Activated naive CD8-positive, alpha-beta T cell treated with anti-CD3 and anti-CD28 coated beads, Interleukin-2, amount 10 ng/mL, durations not matched to agents 7 days and 5 days (primary cell): ENCODE measurements at places on chromosomes 16 and 17.

GRCh38 chr16:4646773-4647643 is 22.4 kb downstream of the MGRN1 start:
- no peak for DNase-seq

GRCh38 chr17:9928601-9929333 is 23.7 kb upstream of the RCVRN start:
- DNase-seq, result no peak

DNA sequence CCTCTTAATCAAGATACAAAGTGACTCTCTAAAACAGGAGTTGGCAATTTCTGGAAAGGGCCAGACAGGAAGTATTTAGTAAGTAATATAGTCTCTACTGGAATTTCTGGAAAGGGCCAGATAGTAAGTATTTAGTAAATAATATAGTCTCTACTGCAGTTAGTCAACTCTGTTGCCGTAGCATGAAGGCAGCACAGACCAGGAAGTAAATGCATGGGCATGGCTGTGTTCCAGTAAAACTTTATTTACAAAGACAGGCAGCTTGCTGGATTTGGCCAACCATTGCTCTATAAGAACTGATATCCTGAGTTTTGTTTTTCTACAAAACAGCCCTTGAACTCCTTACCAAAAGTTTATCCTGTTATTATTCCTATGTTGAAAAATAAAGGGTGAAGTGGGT is 16.9 kb downstream of the LDAF1 start:
- DNase-seq, result no peak

DNA sequence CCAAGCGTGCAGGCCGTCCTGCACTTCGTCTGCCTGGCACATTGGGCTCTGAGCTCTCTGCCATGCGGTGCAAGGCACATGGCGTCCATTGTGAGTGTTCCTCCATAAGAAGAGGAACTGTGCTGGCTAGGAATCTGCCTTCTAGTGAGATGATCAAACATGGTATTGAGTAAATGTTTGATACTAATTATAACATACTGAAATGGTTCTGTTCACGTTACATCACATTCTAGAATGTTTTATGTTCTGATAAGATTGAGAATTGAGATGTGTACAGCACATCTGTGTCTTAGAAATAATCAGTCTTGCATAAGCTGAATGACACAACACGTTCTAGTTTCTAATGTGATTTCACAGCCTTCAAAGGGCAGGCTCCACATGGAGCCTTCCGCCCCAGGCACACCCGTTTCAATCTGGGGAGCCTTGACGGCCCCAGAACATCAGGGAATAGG is 42.9 kb downstream of the USP10 start:
- DNase-seq, result no peak

GRCh38 chr17:66351033-66351432 is 48.6 kb downstream of the PRKCA start:
- no peak for DNase-seq

DNA sequence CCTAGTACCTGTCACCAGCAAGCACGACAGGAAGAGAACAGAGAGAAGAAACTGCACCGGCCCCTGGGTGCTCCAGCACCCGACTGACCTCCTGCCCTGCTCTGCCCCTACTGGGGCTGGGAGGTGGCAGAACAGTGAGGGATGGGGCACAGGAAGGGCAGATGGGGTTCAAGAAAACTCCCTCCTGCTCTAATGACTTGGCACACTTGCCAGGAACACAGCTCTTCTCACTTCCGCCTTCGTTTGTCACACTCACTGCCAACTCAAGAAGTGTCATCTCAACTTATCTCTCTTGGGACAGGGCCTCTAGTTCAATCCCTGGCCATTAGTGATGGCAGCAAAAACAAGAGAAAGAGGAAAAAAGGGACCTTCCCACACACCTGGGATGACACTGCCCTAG is 42.7 kb upstream of the ICAM2 start:
- DNase-seq, result no peak

DNA sequence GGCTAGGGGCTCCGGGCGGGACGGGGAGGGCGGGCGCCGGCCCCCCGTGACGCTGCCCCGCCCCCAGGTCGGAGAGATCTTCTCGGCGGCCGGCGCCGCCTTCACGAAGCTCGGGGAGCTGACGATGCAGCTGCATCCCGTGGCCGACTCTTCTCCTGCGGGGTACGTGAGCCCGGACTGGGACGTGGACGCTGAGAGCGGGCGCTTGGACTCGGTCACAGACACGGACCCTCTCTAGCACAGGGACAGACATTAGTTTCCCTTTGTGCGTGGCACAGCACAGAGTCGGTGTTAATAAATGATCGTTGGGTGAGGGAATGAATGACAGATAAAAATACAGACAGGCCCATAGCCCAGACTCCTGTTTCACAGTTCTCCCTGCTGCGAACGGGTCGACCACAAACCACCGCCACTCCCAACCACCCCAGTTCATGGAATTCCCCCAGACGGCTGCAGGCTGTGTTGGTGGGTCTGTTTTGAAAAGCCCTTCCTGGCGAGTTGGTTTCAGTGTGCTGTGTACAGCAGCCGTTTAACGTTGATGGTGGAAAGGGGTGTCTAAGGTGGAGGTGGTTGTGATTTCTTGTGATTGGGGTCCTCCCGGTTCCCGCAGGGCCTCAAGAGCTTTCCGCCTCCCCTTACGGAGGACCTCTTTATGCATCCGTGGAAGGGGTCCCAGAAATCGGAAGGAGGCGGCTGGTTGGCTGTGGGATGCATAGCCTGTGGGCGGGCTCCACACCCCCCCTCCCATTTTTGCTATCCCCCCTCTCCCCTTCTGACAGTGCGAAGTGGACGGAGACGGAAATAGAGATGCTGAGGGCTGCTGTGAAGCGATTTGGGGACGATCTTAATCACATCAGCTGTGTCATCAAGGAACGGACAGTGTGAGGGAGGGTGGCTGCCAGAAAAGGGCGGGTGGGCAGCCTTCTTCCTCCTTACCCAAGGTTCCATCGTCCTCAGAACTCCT is 2.9 kb downstream of the RNASEK start:
- DNase-seq, result peak; percentile 75

GRCh38 chr16:53583401-53583800 is 80.4 kb upstream of the AKTIP start:
- DNase-seq, result no peak

GRCh38 chr16:22356930-22357634 is 17.3 kb downstream of the CDR2 start:
- DNase-seq, result no peak

DNA sequence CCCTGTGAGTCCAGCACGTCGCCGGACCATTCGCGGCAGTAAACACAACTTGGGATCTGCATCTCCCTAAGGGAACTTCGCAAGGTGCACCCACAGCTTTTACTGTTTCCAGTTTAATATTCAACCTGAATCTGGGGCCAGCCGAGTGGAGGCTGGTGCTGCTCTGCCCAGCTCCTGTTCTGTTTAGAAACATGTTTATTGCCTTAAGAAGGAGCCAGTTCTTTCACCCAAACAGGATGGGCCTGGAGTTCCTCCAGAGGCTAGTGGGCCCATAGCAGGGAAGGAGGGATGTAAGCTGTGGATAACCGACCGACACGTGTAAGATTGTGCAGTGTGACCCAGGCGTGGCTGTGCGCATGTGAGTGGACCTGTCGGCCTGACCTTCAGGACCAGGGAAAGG is 17.4 kb downstream of the TBC1D24 start:
- DNase-seq, result no peak

- no peak for DNase-seq
These were observed 49.4 kb downstream of the WSB1 start for GRCh38 chr17:27343294-27343693.

- no peak for DNase-seq
These were observed 132.6 kb downstream of the PITPNC1 start for GRCh38 chr17:67509390-67510287.

- DNase-seq, result no peak
These were observed 107.3 kb downstream of the SPAG9 start for GRCh38 chr17:51013322-51013721.

DNA sequence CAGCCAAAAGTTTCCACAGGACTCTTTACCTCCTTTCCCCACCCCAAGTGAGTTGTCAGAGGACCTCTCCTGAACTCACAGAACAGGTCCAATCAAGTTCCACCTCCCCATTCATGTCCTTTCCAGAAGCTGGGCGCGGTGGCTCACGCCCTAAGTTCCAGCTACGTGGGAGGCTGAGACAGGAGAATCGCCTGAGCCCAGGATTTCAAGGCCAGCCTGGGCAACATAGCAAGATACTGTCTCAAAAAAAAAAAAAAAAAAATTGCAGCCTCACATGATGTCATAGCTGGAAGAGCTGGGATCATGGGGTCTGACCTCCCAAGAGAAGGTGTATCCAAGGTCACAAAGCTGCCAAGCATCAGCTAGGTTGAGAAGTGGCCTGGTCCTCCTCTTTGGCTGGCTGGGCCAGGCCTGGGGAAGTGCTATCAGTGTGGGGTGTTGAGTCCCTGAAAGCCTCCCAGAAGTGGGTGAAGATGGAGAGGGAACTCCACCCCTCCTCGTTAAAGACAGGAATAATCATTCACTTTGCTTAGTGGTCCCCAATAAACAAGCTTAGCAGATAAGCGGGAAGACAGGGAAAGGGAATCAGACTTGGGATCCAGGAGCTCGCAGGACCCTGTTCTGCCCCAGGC is 5.5 kb upstream of the MNT start:
- DNase-seq, result no peak

- DNase-seq, result no peak
These were observed 26.3 kb upstream of the GAS7 start for GRCh38 chr17:10224582-10225195.

DNA sequence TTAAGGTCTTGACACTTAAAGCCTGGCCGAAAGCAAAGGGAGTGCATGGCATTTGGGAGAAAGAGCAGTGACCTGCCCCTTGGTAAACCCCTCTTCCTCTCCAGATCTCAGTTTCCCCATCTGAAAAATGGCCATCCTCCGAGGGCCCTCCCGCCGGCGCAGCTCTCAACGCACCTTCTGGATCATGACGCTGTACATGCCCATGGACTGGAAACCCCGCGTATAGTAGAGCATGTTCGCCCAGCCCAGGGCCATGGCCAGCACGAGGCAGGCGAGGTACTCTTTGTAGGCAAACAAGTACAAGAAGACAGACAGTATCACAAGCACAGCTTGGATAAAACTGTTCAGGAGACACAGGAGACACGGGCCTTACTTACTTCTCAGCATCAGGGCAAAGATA is 33.6 kb downstream of the TRPV3 start:
- no peak for DNase-seq

DNA sequence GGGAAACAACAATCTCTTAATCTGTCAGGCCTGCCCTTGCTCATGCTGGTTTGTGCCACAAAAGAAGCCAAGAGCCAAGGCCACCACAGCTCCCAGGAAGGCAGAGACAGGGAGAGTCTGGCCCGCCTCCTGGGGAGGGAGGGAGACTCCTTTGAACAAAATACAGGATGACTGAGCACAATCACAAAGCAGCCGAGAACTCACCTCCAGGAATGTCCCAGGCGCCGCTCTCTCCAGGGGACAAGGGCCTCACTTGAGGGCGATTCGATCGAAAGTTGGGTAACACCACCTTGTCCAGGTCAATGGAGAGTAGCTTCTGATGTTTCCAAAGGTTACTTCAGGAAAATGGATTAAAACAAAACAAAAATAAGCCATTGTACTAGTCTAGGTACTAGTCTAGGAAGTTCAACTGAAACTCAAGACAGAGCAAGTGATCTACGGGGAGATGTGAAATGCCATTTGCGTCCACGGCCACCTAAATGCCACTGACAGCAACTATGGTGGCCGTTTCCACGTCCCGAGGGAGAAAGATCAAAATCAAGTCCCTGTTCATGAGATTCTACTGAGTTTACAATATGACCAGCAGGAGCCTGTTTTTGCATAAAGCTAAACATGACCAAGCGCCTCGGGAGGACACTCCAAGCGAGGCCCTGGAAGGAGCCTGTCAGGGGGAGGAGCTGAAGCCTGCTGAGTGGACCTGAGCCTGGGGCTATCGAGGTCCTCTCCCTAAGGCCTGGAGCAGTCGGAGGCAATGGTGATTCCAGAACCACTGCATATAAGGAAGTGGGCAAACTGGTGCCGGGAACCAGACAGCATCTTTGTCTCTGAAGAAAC is 13.4 kb upstream of the SLC38A8 start:
- DNase-seq, result peak; percentile 5

GRCh38 chr17:43412166-43412565 is 13.4 kb downstream of the ARL4D start:
- DNase-seq, result no peak

- no peak for DNase-seq
These were observed 165.4 kb downstream of the COPRS start for GRCh38 chr17:31693433-31694220.

DNA sequence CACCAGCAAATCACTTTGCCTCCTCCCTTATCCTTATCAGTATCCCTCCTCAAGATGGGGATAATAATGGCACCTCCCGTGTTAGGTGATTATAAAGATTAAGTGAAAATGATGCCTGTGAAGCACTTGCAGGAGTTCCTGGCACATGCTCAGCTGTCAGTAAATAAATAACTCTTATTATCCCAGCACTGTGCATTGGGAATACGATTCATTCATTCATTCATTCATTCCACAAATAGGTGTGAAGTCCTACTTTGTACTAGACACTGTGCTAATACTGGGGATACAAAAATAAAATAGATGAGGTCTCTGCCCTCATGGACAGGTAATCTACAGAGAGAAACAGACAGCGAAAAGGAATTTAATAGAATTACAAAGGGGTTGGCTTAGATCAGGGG is 2.0 kb downstream of the XYLT2 start:
- no peak for DNase-seq

DNA sequence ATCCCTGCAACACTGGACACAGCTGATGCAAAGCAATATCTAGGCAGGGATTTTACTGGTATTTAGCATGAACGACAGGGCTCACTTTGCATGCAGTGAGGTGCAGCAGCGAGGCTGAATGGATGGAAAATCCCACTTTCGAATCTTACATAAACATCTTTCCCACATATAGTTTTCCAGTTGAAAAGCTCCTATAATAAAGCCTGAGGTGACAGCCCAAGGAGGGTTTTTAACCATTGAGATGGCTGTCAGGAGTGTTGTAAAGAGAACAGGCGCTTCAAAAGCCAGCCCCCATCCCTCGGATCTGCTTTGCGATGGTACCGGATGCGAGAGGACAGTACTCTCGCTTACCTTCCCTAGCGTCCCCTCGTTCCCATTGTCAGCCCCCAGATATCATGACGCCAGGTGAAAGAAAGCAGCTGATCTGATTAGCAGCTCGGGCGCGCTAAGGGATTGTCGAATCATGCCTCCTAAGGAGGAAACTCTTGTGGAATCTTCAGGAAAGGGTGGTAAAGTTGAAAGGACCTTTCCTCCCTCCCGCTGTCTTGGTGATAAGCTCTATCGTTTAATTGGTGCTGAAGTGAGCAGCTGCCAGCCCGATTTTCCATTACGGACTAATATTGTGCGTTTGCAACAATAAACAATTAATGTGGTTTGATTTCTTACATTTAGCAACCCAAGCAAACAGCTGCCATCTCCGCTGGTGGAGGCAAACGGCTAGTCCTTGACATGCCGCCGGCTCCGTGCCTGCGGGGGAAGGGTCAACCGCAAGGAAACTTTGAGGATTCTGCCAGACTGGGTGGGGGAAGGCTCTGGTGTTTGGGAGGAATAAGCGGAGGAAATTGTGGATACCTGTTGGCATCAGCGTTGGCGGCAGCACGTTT is 1.8 kb downstream of the CDH8 start:
- DNase-seq, result no peak

GRCh38 chr17:16463358-16464302 is 28.4 kb downstream of the LRRC75A start:
- no peak for DNase-seq
